Activated T-helper 9 cell treated with anti-CD3 and anti-CD28 coated beads, Interleukin-2, amount 50 U/mL, for 16 hours (primary cell): ENCODE measurements at places on chromosomes 6 and 20.

DNA sequence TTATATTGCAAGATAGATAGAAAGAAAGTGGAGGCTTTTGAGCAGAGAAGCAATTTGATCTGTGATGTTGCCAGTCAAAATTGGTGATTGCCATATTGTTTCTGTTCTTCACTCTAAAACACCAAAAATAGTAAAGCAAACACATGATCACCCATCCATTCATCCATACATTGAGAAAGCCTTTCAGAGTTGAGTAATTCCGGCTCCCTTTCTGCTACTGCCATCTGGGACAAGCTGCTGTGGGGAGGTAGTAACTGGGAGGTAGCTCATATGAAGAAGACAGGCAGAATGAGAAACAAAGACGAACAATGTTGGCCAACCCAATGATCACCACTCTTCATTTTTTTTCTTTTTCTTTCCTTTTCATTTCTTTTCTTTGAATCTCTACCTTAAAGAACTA lies 51.1 kb upstream of the HBS1L start:
- no peak for DNase-seq

- DNase-seq: no peak
Measured at GRCh38 chr6:116327803-116328527, 42.8 kb upstream of the DSE start.

DNA sequence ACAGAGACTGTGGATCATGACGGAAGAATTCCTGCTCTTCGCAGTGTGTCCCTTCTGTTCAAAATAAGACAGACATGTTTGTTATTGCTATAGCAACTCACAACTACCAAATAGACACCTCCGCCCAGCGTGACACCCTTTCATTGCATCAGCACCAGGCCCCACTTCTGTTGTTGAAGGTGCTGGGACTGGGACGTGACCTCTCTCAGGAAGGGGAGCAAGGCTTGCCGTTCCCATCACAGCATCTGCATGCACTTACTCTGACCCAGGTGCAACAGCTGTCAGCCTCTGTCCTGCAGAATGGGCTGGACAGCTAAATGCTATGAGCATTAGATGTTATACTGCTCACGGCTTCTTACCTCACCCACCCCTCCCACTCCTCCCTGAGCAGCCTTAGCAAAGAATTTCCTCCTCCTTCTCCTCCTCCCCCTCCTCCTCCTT lies 94.1 kb downstream of the DACT2 start:
- DNase-seq: no peak

DNA sequence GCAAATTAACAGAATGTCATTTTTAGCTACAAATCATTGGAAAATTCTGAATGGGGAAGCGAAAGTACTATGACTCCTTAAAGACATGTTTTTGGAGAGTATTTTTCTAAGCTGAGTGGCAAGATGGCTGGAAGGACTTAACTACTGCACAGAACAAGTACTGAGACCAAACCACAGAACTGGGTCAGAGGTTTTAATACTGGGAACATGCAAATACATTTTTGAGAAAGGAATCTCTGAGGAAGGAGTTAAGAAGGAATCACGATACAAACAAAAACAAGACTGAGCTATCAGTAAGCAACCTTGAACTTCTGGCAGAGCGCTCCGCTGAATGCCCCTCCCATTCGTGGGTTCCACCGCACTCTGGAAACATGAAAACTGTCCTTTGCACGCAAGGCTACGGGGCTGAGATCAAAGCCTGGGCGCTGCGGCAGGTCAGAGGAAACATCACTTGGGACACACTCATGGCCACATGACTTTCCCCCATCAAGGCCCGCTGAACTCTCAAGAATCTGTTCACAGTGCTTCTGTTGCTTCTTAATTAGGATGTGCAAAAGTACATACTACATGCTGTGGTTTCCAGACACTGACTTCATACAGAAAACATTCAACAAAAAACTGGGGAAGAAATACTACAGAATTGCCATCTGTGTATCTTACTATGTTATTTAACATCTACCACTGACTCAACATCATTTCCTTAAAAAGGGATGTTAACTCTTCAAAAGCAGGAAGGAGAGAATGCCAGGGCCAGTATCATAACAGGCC lies 27.8 kb downstream of the SLC23A2 start:
- DNase-seq: no peak

GRCh38 chr6:104418839-104419238 lies 440.9 kb downstream of the HACE1 start:
- DNase-seq: no peak

- DNase-seq: no peak
Measured at GRCh38 chr6:147005499-147005898, 198.7 kb upstream of the STXBP5 start.

GRCh38 chr6:153028286-153028685 lies 25.8 kb upstream of the MTRF1L start:
- DNase-seq: no peak

- DNase-seq: no peak
Measured at GRCh38 chr6:46626228-46626909, 26.2 kb downstream of the CYP39A1 start.

DNA sequence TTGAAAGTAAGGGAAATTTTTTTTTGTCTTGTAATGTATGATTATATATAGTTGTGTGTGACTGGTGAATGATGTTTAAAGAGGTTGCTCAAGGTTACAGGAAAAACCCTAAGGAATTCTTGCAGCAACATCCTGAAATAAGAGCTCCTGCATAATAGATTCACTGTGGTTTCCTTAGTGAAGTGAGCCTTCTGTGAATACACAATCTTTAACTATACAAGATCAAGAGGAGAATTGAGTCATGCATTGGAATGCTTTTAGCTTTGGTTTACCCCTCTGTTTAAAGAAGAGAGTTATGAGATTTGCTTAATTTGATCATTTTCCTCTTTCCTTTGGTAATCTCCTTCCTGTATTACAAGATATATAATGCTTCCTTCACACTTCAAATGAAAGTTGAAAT lies 141.6 kb upstream of the EYA4 start:
- no peak for DNase-seq

DNA sequence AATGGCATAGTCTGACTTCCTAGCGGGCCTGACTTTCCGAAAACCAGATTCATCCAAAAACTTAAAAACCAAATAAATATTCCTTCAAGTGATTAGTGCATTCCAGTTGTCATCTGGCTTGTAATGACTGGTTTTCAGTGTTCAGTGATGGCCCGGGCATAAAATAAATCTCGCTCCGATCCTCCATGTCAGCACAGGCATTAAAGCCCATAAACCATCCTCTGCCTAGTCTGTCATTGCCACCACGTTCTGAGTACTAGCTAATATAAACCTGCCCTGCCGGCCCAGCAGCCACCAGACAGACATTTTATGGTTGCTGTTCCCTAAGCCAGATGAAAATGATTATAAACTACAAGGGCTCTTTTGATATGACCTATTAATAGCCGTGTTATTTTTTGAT lies 232.3 kb upstream of the GMDS start:
- DNase-seq: no peak

GRCh38 chr6:157139054-157139708 lies 184.1 kb downstream of the TMEM242 start:
- DNase-seq: no peak

GRCh38 chr20:63628246-63628975 lies 1.5 kb upstream of the GMEB2 start:
- peak; percentile 50 for DNase-seq

DNA sequence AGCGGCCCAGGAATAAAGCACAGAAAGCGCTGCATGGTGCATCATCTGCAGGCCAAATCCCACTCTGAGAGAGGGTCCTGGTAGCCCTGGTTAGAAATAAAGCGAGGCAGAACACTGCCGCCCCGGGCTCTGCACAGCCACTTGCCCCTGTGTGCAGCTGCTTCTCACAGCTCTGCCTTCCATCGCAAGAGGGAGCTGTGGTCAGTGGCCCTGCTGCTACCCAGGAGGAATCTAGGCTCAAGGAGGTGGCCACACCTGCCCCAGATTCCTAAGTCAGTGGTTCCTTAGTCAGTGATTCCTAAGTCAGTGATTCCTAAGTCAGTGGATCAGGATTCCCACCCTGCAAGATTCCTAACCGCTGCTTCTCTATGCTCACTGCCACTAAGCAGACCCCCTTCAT lies 8.8 kb downstream of the CDH4 start:
- no peak for DNase-seq

GRCh38 chr20:731891-732560 lies 36.3 kb downstream of the SLC52A3 start:
- DNase-seq: no peak

DNA sequence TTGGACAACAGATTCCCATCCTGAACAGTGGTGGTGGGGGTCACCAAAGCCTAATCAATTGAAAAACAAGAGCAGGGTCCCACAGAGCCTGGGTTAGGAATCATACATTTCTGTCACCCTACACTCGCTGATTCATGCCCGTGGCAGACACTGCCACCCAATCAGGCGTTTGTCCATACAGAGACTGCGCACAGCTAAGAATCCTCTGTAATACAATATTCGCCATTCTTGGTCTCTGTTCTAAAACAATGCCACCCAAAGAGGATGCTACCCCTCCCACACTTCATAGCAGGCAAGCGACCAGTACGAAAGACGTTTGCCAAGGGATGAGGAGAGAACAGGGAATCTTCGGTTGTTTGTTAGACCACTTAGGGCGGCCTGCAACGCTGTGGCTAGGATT lies 28.1 kb upstream of the SLC22A23 start:
- DNase-seq: no peak

- no peak for DNase-seq
Measured at GRCh38 chr20:37976887-37977286, 56.4 kb downstream of the TTI1 start.

- DNase-seq: no peak
Measured at GRCh38 chr6:130778946-130779657, 48.1 kb upstream of the SMLR1 start.

GRCh38 chr6:97189767-97190166 lies 93.2 kb downstream of the MMS22L start:
- no peak for DNase-seq

GRCh38 chr6:108598305-108598863 lies 37.7 kb downstream of the FOXO3 start:
- DNase-seq: no peak

GRCh38 chr20:61964675-61965605 lies 100.7 kb downstream of the TAF4 start:
- DNase-seq: no peak

- no peak for DNase-seq
Measured at GRCh38 chr6:121055572-121056163, 278.6 kb downstream of the TBC1D32 start.

- peak; percentile 93 for DNase-seq
Measured at GRCh38 chr6:30719791-30720737, at the start of gene TUBB. Gene TUBB (plus strand): TSS chr6:30720352. CDS start chr6:30720507, 155 bp downstream.

DNA sequence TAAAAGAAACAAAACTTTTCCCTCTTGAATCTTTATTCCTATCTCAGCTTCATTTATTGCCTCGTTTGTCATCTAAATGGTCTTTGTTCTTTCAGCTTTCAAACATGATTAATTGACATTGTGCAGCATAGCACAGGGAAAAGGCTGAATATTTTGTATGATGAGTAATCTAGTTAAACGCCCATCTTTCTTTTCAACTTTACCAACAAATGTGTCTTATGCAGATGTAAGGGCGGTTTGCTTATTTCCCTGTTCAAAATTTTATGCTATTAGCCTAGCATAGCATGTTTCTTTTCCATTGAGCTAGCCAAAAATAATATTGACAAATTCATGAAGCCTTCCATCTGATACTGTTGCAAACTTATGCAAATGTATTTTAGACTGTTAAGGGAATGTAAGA lies 176.4 kb upstream of the AKAP12 start:
- no peak for DNase-seq
